ENCODE measurements at places on chromosomes 13 and 19.

GRCh38 chr19:15841875-15842569, 26.6 kb upstream of the OR10H1 start:
- no peak for DNase-seq

DNA sequence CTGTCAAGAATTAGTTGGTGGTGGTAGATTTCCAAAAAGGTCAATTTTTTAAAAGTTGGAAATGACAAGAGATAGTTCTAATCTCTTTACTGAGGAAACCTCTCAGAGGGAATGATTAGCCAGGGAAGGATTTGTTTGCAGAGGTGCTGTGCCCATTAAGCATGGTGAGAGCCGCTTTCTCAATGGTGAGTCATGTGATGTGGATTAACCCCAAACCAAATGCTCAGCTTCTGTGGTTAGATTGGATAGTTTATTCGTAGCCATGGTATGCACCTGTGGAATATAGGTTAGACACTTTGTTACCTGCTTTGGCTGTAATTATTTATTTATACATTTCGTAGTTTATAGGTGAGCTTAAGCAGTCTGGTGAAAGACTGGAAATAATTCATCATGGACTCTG, 7.1 kb downstream of the HNRNPM start:
- DNase-seq, result no peak

- no peak for DNase-seq
These were observed 33.8 kb upstream of the SACS start for GRCh38 chr13:23467048-23467931.

DNA sequence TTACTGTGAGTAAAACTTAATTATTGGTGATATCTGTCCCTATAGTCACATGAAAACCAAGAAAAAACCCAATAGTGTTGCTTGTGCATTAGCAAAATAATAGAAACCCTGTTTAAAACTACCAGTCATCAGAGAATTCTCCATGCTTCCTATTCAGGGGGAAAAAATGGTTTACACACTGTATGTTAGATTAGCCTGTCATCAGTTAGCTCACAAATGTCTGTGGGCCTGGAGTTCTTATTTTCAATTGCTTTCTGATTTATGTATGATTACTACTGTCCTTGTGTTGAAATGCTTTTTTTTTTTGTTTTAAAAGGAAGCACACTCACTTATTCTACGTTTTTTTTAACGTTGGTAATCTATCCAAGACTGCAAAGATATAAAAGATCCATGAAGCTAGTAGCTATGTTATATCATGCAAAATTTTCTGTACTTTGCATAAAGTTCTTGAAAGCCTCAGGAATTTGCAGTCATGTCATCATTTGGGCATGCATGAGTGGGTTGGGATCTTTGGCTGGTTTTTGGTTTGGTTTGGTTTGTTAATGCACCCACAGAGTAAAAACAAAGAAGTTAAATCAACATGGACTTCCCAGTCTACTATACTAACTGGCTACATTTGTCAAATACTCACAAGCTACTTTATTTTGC, 25.9 kb downstream of the RXFP2 start:
- DNase-seq, result no peak

- no peak for DNase-seq
These were observed 10.9 kb upstream of the SHD start for GRCh38 chr19:4267901-4268815.

DNA sequence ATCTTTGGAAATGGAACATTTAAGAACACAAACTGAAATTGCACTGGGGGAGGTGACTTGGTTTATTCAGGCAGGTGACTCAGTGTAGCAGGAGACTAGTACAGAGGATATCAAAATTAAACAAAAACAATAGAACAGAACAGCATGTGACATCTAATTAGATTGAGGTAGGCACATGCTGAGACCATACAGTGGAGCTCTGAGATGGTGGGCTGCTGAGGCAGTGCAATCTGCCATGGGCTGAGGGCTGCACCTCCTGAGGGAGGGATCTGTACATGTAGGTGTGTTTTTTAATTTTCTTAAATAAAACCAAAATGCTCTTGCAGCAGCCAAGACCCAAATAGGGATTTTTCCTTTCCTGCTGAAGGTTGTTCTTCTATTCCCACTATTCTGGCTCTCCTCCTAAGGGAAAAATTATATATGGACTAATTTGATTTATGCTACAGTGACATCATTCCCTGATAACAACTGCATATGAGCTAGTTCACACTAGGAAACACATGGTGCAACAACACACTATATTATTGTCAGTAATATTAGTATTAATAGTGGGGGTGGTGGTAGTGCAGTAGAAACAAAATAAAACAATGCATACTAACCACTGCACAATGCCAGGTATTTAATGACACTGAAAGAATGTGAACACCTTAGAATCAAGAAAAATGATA, 48.0 kb downstream of the LNX2 start:
- no peak for DNase-seq

- no peak for DNase-seq
These were observed 35.6 kb upstream of the PSPC1 start for GRCh38 chr13:19818223-19818842.

DNA sequence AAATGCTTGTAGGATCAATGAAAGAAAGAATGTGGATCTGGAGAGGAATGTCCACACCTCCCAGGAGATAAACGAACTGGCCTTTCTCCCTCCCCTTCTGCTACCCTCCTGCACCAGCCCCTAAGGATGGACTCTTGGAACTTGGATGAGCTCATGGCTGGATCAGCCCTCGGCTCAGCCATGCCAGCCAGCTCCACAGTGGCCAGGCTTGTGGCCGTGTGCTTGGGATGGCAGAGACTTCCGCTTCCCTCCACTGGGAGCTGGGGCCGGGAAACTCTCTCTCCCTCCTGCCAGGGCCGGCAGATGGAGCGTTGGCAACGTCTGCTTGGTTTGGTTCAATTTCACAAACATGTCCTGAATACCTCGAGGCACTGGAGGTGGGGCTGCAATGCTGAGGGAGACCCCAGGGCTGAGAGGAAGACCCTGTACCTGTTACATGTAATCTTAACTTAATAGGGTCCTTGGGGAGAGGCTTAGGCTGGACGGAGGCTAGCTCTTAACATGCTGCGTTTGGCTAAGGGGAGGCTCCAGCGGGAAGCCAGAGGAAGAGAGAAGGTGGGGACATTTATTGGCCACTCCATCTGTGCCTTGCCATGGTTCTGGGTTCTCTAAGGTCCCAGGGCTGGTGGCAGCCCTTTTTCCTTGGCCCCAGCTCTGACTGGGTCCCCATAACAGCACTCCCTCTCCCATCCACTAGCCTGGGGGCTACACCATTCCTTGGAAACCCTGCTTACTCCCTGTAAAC, 152.5 kb downstream of the IER2 start:
- DNase-seq, result no peak

DNA sequence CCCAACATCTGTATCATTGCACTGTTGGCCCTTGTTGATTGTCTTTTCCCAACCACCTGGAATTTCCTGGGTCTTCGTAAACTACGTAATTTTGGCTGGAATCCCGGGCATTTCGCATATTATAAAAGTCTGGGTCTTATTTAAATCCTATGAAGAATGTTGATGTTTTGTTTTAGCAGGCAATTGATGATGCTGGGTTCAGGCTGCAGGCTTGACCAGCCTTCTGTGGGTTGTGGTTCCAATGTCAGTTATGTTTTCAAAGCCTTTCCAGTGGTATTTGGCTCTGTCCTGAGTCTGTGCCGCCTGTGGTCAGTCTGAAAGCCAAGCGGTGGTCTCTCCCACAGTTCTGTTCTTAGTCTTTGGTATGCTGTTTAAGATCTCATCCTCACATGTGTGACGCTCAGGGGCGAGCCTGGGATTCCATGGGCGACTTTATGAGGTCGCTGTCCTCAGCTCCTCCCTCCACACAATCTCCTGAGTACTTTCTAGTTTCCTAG, 12.4 kb downstream of the SLC35E1 start:
- no peak for DNase-seq

DNA sequence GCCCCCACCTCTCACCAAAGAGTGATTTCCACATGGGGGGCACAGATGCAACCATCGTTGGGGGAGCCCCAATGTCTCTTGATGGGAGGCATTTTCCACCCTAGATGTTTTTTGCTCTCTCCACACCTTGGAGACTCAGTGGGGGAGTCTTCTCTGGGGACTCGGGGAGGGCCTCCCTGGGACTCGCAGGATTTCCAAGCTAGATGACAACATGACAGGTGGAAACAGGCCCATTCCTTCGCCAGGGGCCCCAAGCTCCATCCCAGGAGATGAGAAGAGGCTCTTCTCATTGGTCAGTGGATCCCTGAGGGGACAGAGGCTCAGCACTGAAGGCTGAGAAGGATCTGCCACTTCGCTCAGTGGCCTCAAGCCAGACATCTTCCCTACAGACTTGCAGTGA, 12.7 kb upstream of the KIR2DL4 start:
- no peak for DNase-seq

DNA sequence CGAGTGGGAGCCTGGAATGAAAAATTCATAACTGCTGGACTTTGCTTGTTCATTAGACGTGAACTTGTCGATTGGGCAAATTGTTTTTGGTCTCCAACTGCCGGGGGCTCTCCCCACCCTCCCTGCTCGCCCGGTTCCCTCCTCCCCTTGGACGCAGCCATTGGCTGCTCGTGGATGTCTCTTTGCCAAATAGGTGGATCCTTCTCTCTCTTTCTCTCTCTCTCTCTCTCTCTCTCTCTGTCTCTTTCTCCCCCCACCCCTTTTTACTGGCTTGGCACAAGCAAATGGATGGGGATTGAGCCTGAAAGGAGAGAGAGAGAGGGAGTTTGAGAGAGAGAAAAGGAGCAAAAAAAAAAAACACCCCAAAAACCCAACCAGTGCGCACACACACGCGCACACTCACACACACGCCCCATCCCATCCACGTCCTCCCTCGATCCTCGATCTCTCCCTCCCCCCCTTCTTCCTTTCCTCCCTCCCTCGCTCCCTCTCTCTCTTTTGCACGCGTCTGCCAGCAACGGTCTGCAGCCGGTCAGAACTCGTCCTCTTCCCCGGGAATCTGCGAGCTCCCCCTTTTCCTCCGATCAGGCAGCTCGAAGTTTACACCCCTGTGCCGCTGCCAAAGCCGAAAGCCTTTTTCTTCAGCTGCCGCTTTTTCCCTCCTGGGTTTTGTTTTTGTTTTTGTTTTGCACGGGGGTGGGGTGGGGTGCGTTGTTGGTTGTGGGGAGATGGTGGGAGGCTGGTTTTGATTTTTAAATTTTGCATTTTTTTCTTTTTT, 27.8 kb downstream of the NFIX start:
- no peak for DNase-seq

DNA sequence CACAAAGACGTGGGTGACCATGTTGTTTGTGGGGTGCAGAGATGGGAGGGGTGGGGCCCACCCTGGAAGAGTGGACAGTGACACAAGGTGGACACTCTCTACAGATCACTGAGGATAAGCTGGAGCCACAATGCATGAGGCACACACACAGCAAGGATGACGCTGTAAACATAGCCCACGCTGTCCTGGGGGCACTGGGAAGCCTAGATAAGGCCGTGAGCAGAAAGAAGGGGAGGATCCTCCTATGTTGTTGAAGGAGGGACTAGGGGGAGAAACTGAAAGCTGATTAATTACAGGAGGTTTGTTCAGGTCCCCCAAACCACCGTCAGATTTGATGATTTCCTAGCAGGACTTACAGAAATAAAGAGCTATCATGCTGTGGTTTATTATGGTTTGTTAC, 5.6 kb downstream of the KLK2 start:
- no peak for DNase-seq

GRCh38 chr13:111422348-111422747, 101.9 kb downstream of the TEX29 start:
- DNase-seq, result no peak

GRCh38 chr13:23445794-23446193, 12.3 kb upstream of the SACS start:
- no peak for DNase-seq

DNA sequence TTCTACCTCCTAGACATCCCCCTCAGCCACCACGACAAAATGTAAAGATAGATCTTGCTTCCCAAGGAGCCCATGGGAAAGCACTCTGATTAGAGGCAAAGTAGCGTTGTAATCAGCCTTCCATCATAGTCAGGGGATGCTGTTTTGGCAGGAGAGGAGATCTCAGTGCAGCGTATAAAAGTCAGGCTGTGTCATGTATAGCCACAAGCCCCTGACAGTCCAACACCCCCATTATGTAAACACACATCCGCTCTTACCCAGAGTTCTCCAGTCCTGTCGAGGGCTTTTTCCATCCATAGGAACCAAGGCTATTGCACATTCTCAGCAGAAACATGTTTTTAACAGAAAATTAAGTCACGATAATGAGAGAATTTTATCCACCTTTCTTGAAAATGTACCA, 156.3 kb downstream of the CYSLTR2 start:
- DNase-seq, result no peak

- no peak for DNase-seq
These were observed 31.2 kb downstream of the SYDE1 start for GRCh38 chr19:15138427-15138826.

GRCh38 chr13:37074703-37075102, 15.2 kb upstream of the SUPT20H start:
- DNase-seq, result no peak

DNA sequence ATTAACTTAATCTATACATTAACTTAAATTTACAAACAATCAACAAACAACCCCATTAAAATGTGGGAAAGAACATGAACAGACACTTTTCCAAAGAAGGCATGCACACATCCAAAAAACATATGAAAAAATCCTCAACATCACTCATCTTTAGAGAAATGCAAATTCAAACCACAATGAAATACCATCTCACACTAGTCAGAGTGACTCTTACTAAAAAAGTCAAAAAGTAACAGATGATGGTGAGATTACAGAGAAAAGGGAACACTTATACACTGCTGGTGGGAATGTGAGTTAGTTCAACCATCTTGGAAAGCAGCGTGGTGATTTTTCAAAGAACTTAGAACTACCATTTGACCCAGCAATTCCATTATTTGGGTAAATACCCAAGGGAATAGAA, 759.2 kb upstream of the SLITRK1 start:
- DNase-seq, result no peak

DNA sequence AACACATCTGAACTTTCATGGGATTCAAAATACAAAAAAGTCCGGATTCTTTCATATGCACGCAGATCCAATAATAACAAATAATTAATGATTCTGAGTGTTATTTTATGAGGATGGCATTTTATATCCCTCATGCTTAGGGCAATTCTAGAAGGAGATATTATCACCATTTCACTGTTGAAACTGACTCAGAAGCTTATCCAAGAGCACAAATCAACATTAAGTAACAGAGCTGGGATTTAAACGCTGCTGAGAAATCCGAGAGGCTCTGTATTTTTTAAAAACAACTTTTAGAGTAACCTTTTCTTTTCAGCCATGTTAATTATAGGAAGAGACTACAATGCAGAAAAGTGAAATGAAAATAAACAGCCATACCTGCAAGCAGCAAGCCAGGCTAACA, 30.3 kb downstream of the ATP7B start:
- DNase-seq, result no peak

Data from NCI-H1436 treated with DMSO at 0.1 percent for 48 hours (cell line).